ENCODE measurements at places on chromosomes 7 and 10.

DNA sequence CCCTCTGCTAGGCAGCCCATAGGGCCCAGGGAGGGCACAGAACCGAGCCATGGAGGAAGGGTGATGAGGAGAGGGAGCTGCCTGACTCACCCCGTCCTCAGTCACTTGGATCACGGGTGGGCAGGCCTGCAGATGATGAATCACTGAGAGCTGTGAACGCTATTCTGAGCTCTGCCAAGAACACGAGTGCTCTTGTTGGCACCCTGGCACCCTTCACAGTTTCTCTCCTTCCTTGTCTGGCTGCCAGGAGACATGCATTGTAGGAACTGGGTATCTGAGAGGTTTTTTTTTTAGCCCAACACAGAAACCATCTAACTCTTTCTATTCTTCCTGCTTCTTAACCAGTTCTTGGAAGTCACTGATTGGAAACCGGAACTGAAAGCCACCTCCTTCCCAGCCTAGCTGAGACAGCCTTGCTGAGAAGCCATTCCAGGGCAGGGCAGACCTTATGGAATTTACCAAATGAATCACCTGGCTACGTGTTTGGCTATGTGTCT, 82.1 kb downstream of the SLC37A3 start:
- DNase-seq: no peak

DNA sequence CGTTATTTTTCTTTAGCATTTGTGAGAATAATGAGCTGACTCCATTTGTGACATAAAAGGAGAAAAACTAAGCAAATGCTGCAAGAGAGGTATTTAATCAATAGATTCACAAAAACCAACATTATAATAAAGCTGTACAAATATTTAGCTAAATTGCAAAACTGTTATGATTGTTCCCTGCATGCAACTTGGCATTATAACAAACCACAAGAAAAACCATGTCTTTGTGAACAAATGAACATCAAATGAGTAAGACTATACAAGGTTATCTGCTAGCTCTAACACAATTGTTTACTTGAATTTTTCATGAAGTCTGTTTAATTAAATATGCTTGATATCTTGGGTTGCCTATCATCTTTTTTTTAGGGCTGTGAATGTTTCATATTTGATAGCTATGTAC, 50.8 kb upstream of the PPP1R9A start:
- no peak for DNase-seq

DNA sequence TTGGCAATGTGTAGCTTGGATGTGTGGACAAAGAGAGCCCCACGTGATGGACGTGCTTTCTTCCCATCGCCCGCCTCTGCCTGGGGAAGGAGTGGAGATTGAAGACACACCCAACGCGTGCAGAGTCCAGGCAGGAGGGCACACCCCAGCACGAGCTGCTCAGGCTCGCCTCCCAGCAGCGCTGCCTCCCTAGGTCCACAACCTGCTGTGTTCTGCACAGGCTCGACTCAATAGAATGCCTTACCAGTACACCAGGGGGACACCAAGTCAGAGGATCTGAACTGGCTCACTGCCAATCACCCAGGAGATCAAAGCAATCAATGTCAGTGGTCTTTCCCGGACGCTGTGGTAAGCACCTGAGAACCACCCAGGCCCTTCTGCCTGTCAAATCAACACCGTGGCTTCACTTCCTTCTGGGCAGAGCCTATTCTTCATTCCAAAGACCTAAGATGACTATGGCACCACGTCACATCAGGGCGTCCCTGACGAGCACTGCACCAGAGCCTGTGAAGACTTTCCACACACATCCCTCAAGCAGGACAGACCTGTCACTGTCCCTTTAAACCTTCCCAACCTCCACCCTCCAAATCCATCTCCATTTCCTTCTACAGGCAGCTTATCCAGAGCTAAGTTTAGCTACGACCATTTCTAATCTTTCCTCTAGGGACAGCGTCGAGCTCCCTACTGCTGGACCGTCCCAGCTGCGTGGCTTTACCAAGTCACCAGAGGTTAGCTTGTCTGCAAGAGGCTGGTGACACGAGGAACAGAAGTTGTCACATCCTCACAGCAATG, 72.3 kb downstream of the AMZ1 start:
- no peak for DNase-seq

DNA sequence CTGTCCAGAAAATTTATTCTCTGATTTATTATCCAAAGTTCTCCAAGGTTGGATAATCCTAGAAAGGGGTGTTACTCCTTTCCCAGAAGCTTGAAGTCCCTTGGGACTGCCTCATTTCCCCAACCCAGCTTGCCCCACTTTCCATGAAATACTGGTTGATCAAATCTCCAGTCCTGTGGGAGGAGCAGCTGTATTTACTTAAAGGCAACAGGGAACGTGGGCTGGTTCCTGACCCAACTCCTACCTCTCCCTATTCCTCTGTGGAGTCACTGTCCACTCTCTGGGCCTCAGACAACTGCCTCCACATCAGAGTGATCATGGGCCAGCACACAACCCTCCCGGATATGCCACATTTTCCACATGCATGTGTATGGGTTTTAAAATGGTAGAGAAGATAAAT, 166.2 kb upstream of the PRR15 start:
- no peak for DNase-seq

GRCh38 chr7:128069373-128070364, 38.4 kb upstream of the LRRC4 start:
- no peak for DNase-seq
